Kidney tubule cell (primary cell): ENCODE measurements at places on chromosomes 2 and 18.

GRCh38 chr2:15672961-15673918 is 81.6 kb downstream of the DDX1 start:
- DNase-seq: no peak

- no peak for DNase-seq
Measured at GRCh38 chr2:186197955-186198354, 288.1 kb upstream of the ZC3H15 start.

GRCh38 chr18:43916984-43917383 is 639.7 kb upstream of the SYT4 start:
- DNase-seq: peak; percentile 46

DNA sequence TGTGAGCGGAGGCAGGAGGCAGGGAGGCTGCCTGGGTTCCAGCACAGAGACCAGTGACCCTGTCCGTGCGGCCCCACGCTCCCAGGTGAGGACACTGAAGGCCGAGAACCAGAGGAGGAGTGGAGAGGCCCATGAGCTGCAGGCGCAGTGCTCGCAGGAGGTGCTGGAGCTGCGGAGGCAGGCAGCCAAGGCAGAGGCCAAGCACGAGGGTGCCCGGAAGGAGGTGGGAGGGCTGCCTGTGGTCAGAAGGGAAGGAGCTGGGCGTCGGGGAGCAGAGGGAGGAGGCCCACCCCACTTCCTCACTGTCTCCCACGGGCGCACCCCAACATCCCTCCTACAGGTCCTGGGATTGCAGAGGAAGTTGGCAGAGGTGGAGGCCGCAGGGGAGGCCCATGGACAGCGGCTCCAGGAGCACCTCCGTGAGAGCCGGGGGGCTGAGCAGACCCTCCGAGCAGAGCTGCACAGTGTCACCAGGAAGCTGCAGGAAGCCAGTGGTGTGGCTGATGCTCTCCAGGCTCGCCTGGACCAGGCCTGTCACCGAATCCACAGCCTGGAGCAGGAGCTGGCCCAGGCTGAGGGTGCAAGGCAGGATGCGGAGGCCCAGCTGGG is 33.0 kb upstream of the SNED1 start:
- DNase-seq: no peak
